ENCODE measurements at places on chromosomes 7 and 10.

GRCh38 chr10:37682617-37683016 lies 174.8 kb downstream of the ZNF248 start:
- no peak for DNase-seq

GRCh38 chr7:23469150-23469960 lies 936 bp downstream of the IGF2BP3 start:
- no peak for DNase-seq

- DNase-seq = no peak
These were observed 181.7 kb upstream of the MALRD1 start for GRCh38 chr10:18866852-18867251.

- DNase-seq = no peak
These were observed 27.2 kb upstream of the WNT16 start for GRCh38 chr7:121301446-121302213.

GRCh38 chr7:81684514-81685269 lies 85.2 kb downstream of the HGF start:
- no peak for DNase-seq

DNA sequence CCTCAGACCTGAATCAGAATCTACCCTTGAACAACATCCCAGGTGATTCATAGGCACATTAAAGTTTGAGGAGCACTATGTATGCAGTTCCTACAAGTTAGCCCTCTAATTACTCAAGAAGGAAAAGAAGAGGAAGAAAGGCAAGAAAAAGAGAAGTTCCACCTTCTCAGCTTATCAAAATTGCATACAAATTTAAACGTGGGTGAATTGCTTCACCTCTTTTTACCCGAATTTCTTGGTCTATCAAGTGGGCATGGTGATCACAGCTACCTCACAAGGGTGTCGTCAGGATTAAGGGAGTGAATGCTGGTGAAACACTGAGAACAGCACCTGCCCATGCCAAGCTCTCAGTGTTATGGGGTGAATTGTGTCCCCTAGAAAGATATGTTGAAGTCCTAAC lies 43.8 kb upstream of the PAPSS2 start:
- no peak for DNase-seq
